Left renal cortex interstitium (tissue), 4 donors: ENCODE measurements at places on chromosomes 6 and 20. TPM values are rescaled to one million over a fixed set of nuclear protein-coding genes. Genes with fewer than 3 reads are reported as not detected.

DNA sequence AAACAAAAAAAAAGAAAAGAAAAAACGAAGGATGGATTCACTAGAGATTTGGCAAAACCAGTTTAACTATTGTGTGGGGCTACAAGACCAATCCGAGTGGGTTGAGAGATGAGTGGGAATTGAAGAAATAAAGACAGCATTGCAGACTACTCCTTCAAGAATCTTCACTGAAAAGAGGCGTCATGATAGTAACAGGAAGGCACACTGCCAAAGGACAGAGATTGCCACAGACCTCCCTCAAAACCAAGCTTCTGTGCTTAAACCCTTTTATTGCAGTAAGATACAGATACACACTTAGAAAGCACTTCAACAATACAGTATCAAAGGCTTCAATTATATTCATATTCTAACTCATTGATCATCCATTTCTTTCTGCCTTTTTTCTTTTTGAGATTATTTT lies 103.9 kb downstream of the IPCEF1 start:
- DNase-seq: no peak

DNA sequence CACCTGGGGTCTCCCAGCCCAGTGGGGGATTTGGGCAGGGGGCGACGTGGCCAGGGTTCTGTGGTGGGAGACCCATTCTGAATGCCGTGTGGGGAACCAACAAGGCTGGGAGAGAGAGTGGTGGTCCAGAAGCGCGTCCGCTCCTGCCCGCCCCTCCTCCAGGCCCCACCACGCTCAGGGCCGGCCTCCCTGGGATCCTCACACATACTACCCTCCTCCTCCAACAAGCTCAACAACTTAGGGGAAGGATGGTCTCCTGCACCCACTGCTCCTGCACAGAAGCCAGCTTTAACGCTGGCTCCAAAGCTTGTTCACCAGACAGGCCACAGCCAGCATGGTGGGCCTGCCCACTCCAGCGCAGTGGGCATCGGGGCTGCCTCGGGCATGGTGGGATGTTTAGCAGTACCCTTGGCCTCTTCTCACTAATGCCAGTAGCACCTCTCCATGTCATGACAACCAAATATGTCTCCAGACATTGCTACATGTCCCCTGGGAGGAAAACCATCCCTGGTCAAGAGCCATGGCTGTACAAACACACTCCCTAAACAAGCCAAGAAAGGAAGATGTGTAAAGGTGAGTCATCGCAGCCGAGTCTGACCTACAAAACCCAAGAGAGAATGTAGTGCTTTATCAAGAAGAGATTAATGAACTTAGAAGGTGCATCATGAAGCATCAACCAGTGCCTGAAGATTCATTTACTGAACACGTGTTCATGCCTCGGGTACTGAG lies 75.7 kb downstream of the BMP7 start:
- DNase-seq: no peak

DNA sequence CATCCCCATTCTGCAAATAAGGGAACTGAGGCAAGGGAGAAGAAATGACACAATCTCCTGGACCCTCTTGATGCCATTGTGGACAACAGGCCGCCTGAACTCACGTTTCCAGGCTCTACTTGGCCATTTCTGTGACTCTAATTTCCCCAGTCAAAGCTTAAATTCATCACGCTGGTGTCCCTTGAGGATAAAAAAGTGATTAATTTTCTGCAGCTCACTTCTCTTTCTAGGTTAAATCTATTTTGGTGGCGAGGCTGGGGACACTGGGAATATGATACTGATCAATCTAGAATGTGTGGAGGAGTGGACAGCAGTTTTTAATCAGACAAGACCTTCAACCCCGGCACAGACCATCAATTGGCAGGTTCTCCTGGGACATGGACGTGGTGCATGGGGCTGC lies 168.2 kb upstream of the SULF2 start:
- no peak for DNase-seq

DNA sequence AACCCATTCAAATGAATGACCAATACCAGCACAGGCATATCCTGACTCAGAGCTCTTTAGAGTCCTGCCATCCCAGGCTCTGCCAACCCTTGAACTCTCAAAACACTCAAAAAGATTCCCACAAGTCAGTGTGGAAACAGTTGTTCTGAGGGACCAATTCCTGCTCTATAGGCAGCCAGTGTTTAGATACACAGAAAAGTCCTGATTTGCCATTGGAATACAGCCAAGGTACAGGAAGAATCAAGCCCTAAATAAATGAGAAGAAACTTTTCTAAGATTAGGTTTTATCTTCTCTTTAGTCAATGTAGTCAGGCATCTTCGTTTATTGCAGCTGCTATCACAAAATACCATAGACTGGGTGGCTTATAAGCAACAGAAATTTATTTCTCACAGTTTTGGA lies 626.8 kb upstream of the ARID1B start:
- no peak for DNase-seq

DNA sequence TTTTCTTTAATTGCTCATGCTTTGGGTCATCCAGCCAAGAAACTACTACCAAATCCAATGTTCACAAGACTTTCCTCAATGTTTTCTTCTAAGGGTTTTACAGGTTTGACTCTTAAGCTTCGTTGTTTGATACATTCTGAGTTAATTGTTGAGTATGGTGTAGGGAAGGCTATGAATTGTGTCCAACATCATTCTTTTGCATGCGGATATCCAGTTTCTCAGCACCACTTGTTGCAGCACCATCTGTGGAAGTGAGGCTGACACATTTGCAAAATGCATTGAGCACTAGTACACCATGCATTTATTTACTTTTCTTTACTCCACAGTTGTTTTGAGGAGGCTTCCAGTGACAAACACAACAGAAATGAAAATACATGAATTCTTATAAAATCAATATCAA lies 17.2 kb downstream of the MICA start:
- no peak for DNase-seq

DNA sequence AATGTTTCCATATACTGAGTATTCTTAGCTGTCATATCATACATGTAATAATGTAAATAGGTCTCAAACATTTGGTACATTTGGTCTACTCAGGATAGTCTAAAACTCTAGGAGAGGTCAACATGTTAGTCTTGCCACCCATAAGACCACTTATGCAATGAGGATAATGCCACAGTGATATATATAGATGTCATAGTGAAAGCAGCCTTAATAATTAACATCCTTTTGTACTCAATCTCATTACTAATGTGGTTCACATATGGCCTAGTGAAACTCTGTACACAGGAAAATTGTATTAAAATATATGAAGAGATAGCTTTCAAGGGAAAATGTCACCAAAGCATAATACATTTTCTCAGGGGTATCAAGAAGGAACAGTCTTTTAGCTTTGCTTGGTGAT lies 577.9 kb downstream of the TFAP2B start:
- DNase-seq: no peak

DNA sequence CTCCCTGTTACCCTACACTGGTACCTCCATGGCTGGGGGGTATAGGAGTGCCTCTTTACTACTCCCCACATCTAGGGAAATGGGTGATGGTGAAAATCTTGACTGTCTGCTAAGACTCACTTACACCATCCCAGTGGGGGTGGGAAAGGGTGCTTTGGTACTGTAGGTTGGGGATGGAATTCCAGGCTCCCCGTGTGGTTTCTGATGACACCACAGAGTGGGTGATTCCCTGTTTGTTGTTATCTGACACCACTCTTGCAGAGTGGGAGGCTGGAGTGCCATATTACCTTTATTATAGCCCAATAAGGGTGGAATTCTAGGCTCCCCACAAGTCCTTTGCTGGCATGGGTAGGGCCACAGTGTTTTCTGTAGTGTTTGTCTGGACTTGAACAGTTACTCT lies 264.6 kb upstream of the MAN1A1 start:
- no peak for DNase-seq

GRCh38 chr6:114611696-114612095 lies 268.9 kb upstream of the HS3ST5 start:
- no peak for DNase-seq

GRCh38 chr6:143332153-143332845 lies 118.2 kb downstream of the ADAT2 start:
- DNase-seq: no peak

GRCh38 chr6:19067165-19067564 lies 680.0 kb downstream of the RNF144B start:
- DNase-seq: no peak

- no peak for DNase-seq
These were observed 10.1 kb downstream of the EZR start for GRCh38 chr6:158808941-158809678.

DNA sequence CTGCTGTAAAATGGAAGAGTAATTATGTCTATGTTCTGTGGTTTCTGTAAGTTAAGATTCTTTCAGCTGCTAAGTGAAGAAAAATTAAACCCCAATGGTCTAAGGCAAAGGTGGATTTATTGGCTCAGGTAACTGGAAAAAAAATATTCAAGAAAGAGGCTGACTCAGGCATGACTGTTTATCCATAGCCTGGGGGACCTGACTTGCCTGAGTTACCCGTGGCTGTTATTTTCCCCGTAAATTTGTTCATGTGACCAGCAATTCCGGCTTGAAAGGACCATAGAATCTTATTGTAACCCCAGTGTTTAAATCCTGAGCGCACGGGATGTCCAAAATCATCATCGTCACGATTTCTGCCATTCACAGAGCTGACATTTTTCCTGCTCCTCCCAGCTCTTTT lies 32.3 kb upstream of the SULF2 start:
- no peak for DNase-seq

- no peak for DNase-seq
These were observed 93.7 kb downstream of the SULF2 start for GRCh38 chr20:47691625-47692024.

Gene ISM1
- 4.8 TPM for polyA plus RNA-seq

Gene RNASET2
- polyA plus RNA-seq: 63.0 TPM

Gene DTD1
- 27.3 TPM for polyA plus RNA-seq

Gene ANKRD66
- polyA plus RNA-seq: not detected
